Memory B cell (primary cell): ENCODE measurements at places on chromosomes 2 and 18.

DNA sequence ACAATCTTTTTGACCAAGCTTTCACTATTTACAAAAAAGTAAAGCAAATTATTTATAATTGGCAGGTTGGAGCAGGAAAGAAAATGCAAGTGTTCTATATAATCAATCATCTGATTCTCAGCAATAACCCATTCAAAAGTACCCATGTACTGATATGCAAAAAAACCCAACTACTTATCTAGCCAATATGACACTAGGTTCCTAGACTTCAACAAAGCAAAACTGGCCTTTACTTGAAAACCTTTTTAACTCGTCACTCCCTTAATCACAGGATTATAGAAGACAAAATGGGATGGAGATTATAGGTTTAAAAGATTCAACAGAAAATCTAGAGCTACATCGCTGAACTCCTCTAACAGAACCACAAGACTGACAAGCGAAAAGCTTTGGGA, 3.6 kb downstream of the TLK1 start:
- DNase-seq: no peak

DNA sequence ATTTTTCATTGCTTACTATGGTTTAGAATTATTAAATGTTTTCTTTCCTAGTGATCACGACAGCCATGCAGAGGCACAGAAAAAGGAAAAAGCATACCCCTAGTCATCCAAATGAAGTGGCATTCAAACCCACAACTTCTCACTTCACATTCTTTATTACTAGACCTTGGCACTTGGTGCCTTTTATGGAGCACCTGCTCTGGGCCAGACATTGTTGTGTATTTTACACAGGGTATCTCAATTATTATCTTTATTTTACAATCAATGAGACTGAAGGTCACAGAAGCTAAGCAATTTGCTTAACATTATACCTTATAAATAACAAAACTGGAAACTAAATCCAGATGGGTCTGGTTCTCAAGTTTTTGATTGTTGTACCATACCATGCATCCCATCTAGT, 235.3 kb downstream of the LRATD1 start:
- DNase-seq: no peak

DNA sequence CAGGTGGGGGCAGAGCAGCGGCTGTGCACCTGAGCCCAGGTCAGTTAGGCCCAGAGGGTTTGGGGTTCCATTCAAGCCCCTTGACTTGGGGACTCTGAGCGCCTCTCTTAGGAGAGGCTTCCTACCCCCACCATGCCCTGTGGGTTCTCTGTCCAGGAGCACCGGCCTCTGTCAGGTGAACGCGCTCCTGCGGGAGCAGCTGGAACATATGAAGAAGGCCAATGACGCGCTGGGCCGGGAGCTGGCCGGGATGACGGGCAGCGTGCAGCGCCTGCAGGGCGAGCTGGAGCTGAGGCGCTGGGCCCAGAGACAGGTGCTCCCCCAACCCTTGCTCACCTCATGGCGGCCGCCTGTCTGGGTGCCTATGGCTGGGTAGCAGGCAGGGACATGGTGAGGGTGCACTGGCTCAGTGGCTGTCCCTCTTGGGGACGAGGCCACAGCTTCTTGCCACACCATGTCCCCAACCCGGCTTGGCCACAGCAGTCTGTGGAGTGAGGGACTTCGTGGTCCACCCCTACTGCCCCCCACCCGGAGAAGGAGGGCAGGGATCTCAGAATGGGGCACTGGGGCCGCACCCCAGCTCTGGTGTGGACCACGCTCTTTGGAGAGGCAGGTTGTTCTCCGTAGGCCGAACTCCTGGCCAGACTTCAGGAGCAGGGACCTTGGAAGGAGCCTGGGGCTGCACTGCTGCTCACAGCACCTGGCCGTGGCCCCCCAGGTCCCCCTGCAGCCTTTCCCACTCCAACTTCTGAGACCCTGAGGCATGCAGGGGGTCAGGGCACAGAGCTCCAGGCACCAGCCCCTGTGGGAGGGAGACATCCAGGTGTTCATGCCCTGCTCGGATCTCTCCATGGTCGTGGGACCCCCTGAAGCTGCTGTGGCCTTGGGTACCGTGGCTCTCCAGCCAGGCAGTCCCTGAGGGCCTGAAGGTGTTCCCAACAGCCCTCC, 19.7 kb downstream of the CROCC2 start:
- DNase-seq: no peak

- DNase-seq: no peak
These were observed 64.8 kb upstream of the CDH19 start for GRCh38 chr18:66668706-66669105.
